Cardiac fibroblast (primary cell): ENCODE measurements at places on chromosomes 7 and 10.
A peak's percentile ranks its signal among the peaks of the same experiment; 100 is the strongest.

DNA sequence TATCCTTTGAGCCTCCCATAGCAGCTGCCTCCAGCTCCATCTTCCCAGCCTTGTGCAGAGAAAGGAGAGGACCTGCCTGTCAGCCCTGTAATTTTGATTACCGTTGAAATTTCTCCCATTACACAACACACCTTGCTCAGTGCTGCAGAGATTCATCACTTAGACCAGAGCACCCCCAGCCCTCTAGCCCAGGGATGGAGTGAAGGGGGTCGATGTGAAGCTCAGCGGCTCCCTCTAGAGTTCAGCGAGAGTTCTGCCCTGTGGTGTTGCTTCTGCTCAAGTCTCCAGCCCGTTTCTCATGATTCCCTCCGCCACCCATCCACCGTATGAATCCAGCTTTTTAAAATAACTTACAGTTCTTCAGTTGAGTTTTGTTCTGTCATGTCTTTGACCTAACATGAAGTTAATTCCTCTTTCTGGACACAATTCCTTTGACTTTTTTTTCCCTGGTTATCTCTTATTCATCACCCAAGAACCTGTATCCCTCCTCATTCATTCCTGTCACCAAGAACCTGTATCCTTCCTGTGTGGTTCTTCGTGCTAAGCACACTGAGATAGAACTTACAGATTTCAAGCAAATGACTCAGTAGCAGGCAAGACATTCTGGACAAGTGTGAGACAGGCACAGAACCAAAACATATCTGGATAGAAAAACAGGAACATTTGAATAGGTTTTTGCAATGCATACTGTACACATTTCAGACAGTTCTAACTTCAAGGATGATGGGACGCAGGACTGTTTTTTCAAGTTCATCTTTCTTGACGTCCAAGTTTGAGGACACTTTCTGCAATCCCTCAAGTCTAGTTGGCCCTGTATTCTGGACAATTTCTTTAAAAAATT, 35.0 kb upstream of the ZNF32 start:
- DNase-seq = peak; percentile 22

DNA sequence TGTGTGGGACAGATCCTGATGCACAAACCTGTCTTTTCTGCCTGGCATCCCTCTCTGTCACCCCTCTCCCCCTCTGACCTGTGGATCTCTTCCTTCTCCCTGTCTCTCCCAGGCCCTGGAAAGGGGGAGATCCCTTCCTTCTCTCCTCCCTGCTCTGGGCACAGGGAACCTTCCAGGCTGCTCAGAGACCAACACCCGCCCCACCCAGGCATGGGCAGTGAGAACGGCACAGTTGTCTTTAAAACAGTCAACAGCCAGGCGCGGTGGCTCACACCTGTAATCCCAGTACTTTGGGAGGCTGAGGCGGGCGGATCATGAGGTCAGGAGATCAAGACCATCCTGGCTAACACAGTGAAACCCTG, 34.7 kb downstream of the KCNH2 start:
- DNase-seq = no peak

DNA sequence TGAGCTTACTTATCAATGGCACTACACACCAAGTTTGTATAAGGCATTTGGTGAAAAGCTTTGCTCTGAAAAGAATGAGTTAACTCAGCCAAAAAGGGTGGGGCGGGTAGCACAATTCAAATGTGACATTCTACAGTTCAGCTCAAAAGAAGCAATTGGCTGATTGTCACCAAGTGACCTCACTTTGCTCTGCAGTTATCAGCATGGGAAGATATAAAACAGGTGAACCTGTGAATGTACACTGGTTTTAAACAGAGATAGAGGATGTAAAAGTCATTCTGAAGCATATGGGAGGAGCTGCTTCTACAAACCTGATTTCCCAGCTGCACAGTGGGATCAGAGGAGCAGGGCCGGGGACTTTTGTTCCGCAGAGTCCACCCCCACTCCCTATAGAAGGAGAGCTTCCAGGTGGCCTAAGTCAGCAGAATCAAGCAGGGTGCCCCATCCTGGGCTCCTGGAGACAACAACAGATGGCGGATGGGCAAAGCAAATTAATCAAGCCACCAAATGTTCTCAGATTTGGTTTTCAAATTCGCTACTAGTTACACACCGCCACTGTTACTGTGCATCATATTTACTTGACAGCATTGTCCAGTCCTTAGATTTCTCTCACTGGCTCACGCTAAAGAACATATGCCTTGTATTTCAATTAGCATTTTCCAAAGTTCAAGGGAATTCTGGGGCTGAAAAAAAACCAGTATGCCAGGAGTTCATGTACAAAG, 27.5 kb upstream of the NPVF start:
- DNase-seq = no peak

DNA sequence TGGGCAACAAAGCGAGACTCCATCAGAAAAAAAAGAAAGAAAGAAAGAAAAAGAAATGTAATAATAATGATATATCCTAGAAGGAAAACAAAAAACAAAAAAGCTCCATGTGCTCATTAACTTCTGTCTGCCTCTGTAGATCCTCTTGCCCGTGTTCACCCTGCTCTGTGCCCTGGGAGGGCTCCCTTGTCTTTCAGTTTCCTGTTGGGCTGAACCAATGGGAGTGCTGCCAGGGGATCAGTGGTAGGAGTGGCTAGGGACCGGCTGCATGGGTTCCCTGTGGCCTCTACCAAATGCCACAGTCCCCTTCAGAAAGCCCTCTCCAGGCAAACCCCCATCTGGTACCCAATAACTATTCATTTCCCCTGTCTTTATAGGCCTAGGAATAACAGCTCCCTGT, 51.8 kb upstream of the PARD3 start:
- DNase-seq = no peak

DNA sequence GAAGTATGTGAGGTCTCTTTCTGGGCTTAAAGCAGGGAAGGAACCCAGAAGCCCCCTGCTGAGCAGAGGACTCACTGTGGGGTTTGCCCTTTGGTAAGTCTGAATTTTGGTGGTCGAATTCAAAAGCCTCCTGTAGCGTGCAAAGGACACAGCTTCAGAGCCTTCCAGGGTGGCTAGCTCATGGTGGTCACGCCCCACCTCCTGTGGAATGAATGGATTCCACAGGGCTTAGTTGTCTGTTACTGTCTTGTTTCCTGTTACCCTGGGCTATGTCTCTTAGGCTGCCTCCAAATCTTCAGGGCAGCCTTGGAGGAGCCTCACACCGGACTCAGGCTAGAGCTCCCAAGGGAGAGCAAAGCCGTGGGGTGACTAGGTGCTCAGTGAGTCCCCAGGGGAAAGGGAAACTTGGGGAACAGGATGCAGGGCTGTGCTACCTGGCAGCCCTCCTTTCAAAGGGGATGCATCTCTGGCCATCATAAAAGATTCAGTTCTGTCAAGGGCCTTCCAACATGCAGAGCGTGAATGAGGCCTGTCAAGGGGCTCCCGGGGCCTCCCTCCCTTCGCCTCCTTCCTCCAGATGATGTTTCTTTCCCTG, 211.7 kb downstream of the CCSER2 start:
- peak; percentile 64 for DNase-seq

DNA sequence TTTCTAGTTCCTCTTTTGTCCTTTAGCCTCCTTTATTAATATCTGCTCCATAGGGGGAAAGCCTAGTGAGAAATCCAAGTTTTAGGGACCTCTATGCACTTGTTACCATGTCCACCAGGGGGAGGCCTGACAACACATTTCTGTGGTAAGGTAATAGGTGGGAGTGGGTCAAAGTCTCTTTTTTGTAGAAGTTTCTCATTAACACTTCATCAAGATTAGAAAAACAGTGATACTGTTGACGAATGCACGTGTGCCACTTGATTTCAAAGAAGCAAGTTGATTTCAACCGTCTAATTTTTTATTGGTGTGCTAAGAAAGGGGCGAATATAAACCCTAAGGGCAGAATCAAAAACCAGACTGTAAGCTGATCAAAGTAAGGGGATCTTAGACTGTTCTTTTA, 30.6 kb downstream of the CISD1 start:
- DNase-seq = peak; percentile 68

DNA sequence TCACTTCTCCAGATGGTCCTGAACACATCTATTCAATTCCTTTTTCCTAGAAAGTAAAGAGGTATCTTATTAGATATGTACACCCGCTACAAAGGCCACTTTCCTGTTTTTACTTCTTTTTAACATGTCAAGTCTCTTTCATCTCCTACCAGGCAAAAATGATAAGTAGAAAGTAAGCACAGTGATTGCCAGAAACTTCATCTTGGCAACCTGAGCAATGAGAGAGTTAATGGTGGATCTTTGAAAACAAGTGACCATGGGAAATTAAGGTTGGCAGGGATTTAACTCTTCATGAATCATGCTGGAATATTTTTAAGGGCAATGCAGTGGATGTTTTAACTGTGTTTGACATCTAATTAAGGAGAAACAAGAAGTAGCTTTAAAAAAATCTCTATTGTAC, 2.7 kb downstream of the SEMA3A start:
- DNase-seq = peak; percentile 12

DNA sequence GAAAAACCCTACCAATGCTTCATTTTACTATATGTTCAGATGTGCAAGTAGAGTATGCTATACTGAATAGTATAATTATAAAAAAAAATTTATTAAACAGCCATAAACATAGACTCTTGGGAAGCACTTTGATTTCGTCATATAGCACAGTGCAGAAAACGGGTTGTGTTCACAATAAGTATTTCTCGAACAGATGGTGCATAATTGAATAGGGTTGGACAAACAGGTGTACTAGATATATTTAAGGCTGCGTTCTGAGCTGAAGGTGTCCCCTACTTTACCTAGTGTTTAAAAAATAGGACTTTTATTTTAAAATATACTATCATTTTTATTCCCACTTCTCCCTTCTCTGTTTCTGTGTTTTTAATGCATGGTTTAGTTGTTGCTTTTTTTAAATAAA, 841.5 kb downstream of the ANKRD7 start:
- DNase-seq = no peak

- DNase-seq = no peak
Observed at GRCh38 chr7:39670934-39671333, 47.6 kb downstream of the RALA start.

- DNase-seq = no peak
Observed at GRCh38 chr7:80097756-80098155, 36.9 kb upstream of the GNAI1 start.

DNA sequence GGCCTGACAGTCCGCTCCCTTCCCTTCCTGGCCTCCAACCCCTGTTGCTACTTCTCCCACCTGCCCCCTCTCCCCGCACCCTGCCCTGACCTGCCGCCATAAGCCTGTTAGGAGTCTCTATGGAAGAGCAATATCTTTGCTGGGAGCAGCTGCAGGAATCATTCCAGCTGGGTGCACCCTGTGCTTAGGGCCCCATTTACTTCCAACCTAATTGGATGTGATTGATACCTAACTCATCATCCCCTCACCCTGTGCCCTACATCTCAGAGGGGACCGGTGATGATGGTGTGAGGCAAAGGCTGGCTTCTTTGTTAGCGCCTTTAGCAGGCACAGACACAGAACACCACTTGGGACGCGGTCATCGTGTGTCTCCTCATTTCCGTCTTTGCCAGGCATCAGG, 80.0 kb upstream of the FAM180A start:
- DNase-seq = no peak

DNA sequence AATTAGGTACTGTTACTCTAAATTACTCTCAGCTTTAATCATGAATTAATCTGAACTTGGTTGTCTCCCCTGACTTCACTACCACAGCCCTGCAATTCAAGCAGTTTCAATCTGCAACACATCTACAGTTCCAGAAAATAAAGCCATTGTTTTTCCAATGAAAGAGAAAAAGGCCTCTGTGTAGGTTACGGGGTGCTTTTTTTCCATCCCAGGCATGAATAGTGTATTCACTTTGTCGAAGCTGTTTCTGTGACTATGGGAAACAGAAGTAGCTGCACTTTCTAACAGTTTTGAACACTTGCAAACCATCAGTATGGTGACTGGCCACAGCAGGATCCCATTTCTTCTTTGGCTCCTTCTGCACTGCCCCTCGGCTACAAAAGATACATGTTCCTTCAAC, 460.2 kb downstream of the GRM8 start:
- no peak for DNase-seq

DNA sequence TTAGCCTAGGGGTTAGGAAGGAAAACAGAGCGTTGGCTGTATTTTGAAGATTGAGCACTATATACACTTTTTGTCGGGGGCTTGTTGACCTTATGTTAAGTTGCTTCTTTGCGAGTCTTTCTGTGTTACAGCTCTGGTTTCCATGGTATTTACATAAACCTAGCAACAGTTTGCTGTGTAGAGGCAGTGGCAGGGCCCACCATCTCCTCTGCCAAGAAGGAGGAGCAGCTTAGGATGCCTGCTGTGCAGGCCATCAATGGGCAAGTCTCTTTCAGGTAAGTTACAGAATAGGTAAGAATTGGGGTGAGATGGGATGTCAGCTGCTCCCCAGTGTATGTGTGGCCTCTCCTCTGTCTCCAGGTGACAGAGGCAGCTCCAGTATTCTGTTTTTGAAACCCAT, 485.5 kb downstream of the LRMDA start:
- no peak for DNase-seq

DNA sequence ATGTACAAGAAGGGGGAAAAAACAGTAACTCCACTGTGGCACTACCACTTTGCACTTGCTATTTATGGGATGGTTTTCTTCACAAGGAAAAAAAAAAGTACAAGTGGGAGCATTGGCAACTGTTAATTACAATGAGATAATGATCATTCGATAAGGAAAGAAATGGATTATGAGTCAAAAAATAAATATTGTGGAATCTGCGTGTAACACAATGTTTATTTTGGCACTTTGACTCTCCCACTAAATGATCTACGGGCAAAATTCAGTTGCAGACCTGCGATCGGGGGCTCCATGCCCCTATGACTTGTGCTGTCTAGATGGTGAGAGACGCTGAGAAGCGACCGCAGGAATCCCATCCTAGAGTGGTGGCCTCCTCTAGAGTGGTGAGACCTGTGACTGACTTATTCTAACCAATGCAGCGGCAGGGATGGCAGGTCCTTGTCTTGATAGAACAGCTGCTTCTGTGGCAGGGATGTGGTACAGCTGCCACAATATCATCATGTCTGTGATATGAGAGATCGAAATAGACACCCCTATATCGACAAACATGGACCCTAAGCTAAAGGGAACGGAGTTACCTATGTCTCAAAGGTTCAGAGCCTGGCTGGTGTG, 345.0 kb upstream of the KLF6 start:
- DNase-seq = no peak

DNA sequence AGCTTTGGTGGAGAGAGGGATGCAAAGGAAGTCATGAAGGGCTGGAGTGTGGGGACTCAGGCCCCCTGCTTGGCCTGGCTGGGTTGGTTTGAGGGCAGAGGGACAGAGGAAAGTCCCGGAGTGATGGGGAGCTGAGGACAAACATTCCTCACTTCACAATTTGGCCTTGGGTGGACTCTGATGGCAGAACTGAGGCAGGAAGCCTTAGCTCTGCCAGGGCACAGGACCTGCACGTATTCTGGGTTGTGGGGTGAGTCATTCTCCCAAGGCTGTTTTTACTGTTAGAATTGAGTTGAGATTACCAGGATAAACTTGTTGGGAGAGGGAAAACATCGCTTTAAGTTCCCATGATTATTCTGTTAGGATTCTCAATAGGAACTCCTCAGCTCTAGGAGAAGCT, 2.6 kb downstream of the GOLGA7B start:
- no peak for DNase-seq

DNA sequence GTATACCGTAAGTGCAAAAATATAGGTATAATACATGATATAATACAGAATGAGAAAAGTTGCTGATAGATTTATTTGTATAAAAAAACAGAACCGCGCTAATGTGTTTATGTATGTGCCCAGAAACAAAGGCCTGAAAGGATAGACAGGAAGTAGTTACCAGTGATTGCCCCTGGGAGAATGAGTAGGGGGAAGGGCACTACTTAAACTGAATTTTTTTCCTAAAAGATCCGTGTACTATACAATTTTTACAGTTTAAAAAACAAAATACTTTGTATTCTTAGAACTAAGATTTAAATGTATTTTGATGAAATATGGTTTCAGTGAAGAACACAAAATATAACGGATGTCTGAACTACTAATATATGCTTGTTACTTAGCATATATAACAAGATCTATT, 2.9 kb downstream of the IPMK start:
- no peak for DNase-seq
